ENCODE measurements at places on chromosomes 16 and 17. TPM values are rescaled to one million over a fixed set of nuclear protein-coding genes. Genes with fewer than 3 reads are reported as not detected.

GRCh38 chr17:9018726-9019125 lies 2.6 kb upstream of the NTN1 start:
- no peak for DNase-seq

Gene CCL4L2
- total RNA-seq, result 2.6 TPM

Gene GID4
- total RNA-seq, result 11.9 TPM

Gene RAPGEFL1
- total RNA-seq, result 9.3 TPM

Measured in lower lobe of right lung (tissue), 2 donors.